Gastrocnemius medialis (tissue), 4 donors: ENCODE measurements at places on chromosomes 7 and 10. TPM values are rescaled to one million over a fixed set of nuclear protein-coding genes. Genes with fewer than 3 reads are reported as not detected.

DNA sequence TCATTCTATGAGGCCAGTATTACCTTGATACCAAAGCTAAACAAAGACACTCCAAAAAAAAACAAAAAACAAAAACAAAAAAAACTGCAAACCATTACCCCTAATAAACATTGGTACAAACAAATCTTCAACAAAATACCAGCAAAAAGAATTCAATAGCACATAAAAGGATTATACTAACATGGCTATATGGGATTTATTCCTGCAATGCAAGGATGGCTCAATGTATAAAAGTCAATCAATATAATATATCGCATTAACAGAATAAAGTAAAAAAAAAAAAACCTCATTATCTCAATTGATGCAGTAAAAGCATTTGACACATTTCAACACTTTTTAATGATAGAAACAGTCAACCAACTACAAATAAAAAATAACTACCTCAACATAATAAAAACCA is 233.3 kb upstream of the NFE2L3 start:
- no peak for DNase-seq
- H3K4me1 ChIP-seq = no peaks in the 10 kb centered on the region
- H3K36me3 ChIP-seq = no peaks in the 10 kb centered on the region
- H3K4me3 ChIP-seq = no peak overlapping the region

DNA sequence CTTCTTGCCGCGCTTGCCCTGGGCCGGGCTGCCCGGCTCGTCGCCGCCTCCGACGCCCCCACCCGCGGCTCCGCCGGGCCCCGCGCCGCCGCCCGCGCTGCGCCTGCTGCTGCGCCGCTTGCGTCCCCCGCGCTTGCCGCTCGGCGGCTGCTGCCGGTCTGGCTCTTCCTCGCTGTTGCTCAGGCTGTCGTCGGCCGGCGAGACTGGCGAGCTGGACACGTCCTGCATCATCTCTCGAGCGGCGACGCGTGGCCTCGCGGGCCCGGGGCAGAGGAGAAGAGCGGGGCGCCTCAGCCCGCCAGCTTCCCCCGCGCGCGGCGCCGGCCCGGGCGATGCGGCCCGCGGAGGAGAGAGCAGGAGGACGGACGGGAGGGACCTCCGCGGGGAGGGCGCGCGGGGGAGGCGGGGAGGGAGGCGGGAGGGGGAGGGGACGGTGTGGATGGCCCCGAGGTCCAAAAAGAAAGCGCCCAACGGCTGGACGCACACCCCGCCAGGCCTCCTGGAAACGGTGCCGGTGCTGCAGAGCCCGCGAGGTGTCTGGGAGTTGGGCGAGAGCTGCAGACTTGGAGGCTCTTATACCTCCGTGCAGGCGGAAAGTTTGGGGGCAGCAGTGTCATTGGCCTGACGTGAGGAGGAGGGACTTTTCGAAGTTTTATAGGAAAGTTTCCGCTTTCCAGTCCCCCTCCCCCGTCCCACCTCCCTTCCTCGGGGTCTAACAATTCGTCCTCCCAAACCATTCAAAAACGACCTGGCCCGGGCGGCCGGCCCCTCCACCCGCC is at the start of gene TWIST1:
TWIST1 (minus strand) TSS at position 546 of the 779 bp plus-strand sequence; CDS start at position 231, 315 bp downstream.
- H3K27me3 ChIP-seq = peaks cover 84% of the 10 kb centered on the region
- DNase-seq = no peak
- H3K4me1 ChIP-seq = peaks cover 15% of the 10 kb centered on the region
- H3K27ac ChIP-seq = no peak within 1 kb of the TSS
- peak within 1 kb of the TSS; percentile 50 for H3K4me3 ChIP-seq
- H3K36me3 ChIP-seq = no peaks in the 10 kb centered on the region

GRCh38 chr10:103765981-103766380 is 89.4 kb downstream of the SH3PXD2A start:
- peaks cover 48% of the 10 kb centered on the region for H3K4me1 ChIP-seq
- no peak overlapping the region for H3K4me3 ChIP-seq
- DNase-seq = peak; percentile 38

- H3K27ac ChIP-seq = peak overlapping the region; percentile 99
- peaks cover 43% of the 10 kb centered on the region for H3K4me1 ChIP-seq
- DNase-seq = peak; percentile 24
- H3K27me3 ChIP-seq = no peaks in the 10 kb centered on the region
- no peaks in the 10 kb centered on the region for H3K36me3 ChIP-seq
- H3K4me3 ChIP-seq = peak overlapping the region; percentile 94
Measured at GRCh38 chr7:116862951-116863670, 724 bp downstream of the CAPZA2 start.

DNA sequence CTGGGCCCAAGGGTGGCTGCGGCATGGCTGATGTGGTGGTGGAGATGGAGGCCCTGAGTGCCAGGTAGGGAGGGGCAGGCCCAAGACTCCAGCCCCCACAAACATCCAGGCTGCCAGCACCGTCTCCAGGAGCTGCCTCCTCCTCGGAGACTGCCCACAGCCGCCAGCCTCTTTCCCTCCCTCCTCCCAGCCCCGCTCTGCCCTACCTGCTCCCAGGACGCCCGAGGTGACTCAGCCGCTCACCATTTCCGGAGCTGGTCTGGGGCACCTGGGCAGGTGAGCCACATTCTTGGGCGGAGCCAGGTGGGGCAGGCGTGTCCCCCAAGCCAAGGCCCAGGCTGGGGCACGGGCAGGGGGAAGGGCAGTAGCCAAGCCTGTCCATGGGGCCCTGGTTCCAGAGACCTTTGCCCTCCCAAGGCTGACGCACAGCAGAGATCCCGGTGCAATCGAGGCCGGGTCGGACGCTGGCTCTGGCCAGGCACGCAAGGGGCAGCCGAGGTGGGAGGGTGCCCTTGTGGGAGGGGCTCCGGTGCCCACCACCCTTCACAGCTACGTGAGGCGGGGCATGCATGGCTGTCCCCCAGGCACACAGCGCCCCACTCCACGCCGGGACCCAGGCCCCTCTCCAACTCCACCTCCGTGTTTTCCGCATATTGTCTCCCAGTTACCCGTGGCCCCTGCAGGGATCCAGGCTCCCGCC is 8.8 kb downstream of the ADAP1 start:
- DNase-seq = no peak
- H3K36me3 ChIP-seq = no peaks in the 10 kb centered on the region
- H3K27me3 ChIP-seq = peaks cover 12% of the 10 kb centered on the region
- H3K4me1 ChIP-seq = no peaks in the 10 kb centered on the region
- H3K27ac ChIP-seq = no peak overlapping the region

DNA sequence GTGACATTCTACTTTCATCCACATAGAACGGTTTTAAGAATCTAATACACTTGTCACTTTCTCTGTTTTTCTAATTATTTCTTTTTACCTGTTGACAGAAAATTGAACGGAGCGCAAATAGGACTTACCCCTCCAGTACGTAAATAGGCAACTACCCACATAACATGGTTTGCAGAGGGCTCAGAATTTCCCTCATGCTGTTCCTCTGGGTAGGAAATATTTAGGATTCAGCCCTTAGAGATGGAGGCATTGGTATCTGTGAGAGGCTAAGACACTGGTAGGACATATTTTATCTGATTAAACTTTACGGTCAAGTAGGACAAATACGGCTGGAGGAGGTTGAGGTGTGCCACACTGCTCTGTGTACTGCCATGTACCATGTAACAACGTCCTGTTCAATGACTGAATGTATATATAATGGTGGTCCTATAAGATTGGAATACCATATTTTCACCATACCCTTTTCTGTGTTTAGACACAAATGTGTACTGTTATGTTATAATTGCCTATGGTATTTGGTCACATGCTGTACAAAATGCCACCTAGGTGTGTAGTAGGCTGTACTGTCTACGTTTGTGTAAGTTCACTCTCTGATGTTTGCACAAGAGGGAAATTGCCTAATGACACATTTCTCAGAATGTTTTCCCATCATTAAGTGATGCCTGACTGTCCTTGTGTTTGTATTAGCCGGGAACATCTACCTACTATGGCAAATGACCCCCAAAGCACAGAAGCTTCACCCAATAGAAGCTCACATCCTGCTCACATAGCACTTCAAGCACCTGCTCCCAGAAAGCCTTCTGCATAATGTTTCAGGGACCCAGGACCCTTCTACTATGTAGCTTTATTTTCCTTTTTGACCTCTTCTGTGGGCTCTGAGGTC is 429.4 kb upstream of the AKR1E2 start:
- no peak overlapping the region for H3K4me3 ChIP-seq
- H3K27me3 ChIP-seq = no peaks in the 10 kb centered on the region
- DNase-seq = no peak
- no peak overlapping the region for H3K27ac ChIP-seq
- H3K4me1 ChIP-seq = no peaks in the 10 kb centered on the region
- no peaks in the 10 kb centered on the region for H3K36me3 ChIP-seq

PODXL gene
- total RNA-seq = 7.9 TPM

ADAMTS14 gene
- total RNA-seq = not detected

SYT15B gene
- total RNA-seq = 0.29 TPM
